Activated CD4-positive, alpha-beta T cell treated with anti-CD3 and anti-CD28 coated beads for 24 hours (primary cell): ENCODE measurements at places on chromosomes 3 and 15.

DNA sequence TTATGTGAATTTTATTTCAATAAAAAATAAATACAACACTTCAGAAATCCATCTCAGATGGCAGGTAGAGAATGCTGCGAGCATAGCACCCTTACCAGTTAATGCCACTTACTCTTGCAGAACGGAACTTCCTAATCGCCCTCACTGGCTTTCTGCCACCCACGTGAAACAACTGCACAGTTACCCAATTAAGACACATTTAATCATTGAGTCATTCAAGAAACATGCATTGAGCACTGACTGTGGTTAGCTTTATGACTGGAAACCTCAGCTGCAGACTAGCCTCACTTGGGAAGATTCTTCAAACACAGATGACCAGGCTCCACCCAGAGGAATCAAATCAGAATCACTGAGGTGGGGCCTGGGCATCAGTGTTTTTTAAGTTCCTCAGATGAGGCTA, 5.6 kb upstream of the MFGE8 start:
- DNase-seq: no peak

DNA sequence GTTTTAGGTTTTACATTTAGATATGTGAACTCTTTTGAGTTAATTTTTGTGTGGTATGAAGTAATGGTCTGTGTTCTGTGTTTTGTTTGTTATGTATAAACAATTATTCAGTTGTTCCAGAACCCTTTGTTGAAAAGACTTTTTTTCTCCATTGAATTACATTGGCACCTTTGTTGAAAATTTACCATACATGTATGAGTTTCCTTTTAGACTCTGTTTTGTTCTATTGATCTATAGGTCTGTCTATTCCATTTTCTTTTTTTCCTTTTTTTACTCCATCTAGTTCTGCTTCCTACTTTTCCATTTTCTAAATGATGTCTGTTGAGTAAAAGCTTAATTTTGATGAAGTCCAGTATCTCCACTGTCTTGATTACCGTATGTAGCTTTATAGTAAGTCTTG, 31.4 kb downstream of the ARIH2 start:
- no peak for DNase-seq

- DNase-seq: no peak
Observed at GRCh38 chr3:28252001-28252431, 10.6 kb downstream of the CMC1 start.

DNA sequence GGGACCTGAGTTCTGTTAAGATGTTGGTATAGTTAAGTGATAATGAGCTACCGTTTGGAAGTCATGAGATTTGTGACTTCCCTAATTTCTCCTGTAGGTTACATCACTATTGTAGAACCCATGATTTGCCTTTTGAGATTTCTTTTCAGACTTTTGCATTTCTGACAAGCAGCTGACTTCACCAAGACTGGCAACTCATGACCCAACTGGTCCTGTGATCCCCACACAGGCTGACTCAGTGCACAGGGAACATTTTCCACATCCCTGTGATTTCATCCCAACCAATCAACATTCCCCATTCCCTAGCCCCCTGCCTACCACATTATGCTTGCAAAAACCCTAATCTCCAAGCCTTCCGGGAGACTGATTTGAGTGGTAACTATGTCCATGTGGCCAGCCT, 242.1 kb upstream of the PDZRN3 start:
- DNase-seq: no peak

DNA sequence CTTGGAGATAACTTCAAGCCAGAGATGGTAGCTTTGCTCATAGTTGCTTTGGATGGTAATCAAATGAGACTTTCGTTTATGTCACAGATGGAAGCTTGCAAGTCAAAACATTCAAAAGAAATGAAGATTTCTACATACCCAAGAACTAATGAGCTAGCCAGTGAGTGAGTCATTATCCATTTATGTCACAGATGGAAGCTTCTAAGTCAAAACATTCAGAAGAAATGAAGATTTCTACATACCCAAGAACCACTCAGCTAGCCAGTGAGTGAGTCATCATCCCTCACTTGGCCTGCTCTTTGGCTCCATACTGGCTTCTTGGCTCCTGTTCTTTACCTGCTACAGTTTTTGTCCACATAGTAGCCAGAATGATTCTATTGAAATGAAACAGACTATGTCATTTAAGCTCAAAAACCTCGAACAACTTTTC, 559.8 kb upstream of the CBLB start:
- DNase-seq: peak; percentile 13

DNA sequence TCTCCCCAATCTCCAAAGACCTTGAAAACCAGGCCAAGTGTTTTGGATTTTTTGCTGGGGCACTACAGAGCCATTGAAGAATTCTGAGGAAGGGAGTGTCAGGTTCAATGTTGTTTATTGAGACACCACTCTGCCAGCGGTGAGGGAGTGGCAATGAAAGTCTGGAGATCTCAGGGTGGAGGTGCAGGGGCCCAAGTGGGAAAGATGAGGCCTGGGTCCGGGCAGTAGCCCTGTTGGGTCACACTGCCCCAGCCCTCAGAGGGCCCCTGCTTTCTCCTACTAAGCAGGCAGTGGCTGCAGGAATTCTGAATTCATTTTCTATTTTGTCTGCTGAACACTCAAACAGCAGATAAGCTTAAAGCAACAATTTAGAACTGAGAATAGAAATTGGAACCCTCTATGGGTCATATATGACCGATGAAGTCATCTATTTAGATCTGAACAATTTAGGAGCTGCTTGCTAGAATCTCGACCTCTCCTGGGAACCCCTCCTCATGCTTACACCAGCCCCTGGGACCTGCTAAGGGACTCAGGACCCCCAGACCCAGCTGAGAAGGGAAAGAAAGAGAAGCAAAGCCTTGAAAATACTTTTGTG, 17.9 kb downstream of the HRH1 start:
- no peak for DNase-seq

- DNase-seq: no peak
Observed at GRCh38 chr15:28993720-28994053, 107.9 kb downstream of the APBA2 start.

DNA sequence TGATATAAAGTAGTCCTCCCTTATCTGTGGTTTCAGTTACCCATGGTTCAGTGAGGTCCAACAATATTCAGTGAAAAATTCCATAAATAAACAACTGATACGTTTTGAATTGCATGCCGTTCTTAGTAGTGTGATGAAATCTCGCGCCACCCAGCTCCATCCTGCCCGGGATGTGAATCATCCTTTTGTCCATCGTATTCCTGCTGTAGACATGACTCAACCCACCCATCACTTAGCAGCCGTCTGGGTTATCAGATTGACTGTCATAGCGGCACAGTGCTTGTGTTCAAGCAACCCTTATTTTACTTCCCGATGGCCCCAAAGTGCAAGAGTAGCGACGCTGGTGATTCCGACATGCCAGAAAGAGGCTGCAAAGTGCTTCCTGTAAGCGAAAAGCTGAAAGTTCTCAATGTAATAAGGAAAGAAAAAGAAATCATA, 48.0 kb upstream of the MEX3B start:
- no peak for DNase-seq

DNA sequence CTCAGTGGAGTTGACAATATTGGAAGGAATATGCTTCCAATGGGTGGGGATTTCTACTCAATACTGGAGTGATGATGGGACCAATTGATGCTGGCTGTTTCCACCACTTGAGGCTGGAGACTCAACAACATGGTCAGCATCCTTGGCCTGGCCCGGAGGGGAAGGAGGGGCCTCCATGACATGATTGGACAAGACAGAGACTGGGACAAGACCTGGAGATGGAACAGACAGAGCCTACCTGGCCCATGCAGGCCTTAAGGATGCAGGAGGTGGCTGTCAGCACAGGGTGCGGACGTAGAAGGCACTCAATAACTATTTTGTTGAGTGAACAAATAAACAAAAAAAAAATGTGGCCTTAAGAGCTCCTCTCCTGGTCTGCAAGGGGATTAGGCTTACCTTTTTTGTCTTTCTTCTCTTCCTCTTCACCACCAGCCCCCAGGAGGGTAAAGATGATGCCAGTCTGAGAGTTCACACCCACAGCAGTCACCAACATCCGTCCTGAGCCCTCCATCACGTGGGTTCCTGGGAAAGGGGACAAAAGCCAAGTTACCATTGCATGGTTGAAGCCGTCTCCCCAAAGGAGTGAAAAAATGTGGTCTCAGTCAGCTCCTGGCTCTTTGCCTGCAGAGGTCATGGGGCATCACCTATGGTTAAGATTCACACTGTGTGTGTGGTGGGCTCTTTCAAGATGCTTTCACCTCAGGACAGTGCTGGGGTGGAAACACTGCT, 67.1 kb upstream of the SEC13 start:
- DNase-seq: no peak

- DNase-seq: no peak
Observed at GRCh38 chr3:79367066-79367465, 400.7 kb downstream of the ROBO1 start.

DNA sequence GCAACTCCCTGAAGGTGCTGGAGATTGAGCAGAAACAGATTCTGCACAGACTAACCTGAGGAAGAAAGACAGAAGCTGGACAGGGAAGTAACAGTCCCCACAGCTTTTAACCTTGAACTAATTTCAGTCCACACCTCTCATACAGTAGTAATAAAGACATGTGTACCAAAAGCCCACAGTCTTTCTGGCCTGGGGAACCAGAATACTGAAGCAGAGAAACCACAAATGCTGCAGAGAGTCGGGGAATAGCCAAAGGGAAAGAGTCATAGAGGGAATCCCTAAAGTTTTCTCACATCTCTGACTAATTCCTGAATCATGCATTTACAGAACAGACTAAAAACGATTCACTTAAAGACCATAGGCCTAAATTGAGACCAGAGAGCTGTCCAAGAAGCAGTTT, 503.4 kb upstream of the NECTIN3 start:
- no peak for DNase-seq

DNA sequence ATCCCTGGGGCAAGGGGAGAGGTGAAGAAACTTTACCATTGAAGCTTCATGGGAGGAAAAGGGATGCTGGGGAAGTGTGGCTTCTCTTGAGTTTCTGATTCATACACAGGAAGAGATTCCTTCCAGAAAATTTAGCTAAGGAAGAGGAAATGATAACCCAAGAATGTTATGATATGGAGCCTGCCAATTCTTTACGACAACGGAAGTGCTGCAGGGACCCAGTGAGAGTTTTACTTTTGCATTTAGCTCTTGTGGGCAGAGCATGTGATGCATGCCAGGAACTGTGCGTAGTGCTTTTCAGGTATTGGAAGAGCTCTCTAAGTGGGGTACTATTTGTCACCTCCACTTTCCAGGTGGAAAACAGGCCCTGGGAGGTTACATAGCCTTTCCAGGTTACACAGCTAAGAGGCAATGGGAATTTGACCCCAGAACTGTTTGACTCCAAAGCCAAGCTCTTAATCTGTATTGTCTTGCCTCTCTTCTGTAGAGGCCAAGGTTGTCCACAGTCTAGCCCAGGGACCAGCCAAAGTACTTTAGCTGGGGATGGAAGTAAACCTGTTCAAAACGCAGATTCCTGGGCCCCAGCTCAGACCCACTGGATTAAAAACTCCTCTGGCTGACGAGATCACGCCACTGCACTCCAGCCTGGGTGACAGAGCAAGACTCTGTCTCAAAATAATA, 23.0 kb downstream of the CMTM7 start:
- DNase-seq: no peak

DNA sequence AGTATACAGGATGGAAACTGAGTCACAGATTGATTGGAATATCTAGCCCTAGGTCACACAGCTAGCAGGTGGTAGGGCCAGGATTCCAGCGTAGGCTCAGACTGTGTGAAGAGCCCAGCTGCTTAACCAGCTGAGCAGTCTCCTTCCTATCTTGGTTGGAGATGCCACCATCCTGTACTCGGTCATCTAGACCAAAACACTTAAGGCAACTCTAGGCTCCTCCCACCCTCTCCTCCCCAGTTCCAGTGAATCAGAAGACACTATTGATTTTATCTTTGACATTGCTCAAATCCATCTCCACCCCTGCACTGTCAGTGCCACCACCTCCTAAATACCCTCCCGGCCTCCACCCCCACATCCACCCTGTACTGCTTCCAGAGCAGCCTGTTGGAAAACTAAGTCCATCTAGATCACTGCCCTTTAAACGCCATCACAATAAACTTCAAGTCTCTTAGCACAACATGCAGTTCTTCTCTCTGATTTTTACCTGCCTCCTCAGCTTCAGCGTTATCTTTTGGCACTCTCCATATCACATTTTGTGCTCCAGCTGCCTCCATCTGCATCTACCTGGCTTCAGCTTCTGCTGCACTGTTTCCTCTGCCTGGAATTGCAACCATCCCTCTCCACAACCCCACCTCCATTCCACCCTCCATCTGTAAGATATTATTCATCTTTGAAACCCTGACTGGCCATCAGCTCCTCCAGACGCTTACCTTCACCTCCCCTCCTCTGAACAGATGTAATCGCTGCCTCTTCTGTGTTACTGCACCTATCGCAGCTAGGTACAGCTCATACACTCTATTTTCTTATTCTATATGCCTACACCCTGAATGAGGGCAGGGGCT, 86.8 kb upstream of the ACP3 start:
- no peak for DNase-seq
